ENCODE measurements at places on chromosomes 7 and 10.

DNA sequence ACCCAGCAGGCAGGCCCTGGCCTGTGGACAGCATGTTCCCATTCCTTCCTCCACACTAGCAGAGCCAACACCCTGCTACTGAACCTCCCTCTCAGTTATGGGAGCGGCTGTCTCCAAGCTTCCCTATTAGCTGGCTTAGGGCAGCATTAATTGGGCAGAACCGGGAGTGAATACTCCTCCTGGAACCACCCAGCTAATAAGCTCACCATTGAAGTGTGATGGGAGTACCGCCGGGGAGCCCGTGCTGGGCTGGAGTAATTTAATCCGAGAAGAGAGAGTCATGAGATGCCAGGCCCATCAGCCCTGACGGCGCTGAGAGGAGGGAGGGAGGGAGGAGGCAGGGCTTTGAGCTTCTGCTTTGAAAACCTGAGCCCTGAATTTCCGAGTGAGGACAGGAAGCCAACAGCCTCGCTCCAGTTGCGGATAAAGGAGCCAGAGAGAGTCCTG, 31.8 kb upstream of the ELFN1 start:
- DNase-seq = no peak

GRCh38 chr10:62335326-62335725, 38.8 kb upstream of the ZNF365 start:
- no peak for DNase-seq

- no peak for DNase-seq
Measured at GRCh38 chr10:108566316-108567107, 1356.8 kb downstream of the XPNPEP1 start.

DNA sequence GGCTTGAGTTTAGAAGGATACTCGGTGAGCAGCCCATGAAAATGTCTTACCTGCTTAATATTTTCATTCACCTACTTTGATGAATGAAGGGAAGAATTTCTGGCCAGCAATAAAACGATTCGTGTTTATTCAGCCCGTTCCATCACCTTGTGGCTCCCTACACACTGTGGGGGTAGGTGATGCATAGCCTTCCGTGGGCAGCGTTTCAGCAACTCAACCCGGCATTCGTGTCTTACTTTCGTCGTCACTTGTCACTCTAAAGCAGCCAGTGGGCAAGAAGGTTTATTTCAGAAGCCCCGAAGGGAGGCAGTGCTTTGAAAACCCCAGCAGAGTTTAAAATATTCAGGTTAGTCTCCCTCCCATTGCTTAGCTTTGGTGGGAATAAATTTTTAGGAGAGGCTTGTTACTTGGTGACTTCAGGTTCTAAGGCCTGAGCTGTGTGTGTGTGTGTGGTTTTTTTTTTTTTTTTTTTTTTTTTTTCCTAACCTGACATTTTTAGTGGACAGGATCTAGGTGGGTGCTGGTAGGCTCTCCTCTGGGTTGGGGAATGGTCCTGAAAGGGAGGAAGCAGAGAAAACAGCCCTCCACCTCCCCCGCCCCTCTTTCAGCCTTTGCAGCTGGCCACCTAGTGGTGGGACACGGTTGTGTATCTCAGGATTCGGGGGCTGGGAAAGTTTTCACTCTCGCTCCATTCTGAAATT, 1.8 kb downstream of the GRK5 start:
- DNase-seq = peak; percentile 71

Data from left hindlimb (tissue), 1 donor.